ENCODE measurements at places on chromosomes 12 and 14.

DNA sequence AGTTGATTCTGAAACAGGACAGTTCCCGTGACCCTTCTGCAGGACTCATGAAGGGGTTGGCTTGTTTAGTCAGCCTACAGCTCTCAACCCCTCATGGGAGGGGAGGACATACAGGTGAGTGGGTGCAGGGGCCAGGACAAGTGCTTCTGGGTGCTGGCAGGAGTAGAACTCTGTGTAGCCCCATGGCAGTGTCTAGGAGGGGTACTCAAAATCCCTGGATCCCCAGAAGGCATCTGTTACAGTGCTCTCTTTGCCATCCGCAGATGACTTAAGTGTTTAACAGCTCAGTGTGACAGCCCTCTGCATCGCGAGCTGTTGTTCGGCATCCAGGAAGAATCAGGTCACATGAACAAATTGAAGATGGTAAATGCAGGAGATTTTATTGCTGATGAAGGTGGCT is 91.0 kb downstream of the PIK3C2G start:
- no peak for DNase-seq

DNA sequence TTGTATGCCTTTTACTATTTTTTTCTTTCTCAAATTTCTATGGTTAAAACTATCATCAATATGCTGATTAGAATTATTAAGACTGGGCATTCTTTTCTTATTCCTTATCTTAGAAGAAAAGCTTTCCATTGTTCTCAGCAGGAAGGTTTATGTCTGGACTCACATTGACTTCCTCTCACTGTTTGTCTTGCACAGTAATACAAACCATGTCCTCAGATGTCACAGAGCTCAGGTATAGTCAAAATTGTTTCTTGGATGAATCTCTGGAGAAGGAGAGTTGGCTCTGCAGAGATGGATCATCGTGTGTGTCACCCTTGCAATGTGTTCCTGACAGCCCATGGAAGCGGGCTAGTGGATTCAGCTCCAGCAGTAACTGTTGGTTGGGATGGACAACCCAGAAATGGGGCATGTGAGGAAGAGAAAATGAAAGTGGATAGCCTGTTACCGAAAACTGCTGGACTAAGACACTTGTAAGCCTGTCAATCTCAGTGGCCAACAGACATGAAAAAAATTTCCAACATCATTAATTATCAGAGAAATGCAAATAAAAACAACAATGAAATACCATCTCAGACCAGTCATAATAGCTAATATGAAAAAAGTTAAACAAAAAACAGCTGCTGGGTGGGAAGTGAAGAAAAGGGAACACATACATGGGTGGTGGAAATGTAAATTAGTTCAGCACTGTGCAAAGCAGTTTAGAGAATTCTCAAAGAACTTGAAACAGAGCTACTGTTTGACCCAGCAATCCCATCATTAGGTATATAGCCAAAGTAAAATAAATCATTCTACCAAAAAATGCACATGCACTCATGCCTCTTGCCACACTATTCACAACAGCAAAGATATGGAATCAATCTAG is 967.8 kb downstream of the TMEM121 start:
- no peak for DNase-seq

DNA sequence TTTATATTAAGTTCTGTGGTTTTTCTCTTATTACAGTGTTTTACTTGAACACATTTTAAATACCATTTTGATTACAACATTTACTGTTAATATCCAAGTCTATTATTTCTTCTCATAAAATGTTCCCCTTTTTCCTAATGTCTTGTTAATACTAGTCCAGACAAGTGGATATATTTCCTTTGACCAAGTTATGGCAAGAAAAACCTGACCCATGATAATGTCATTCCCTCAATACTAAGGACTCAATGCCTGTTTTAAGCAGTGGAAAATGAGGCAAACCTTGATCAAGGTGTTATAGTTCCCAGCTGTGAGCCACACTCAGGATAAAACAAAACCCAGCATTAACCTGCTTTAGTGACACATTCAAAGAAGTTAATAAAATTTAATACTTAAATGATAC is 12.2 kb downstream of the TRMT5 start:
- no peak for DNase-seq

- no peak for DNase-seq
Measured at GRCh38 chr14:55746558-55746957, 166.6 kb downstream of the KTN1 start.

DNA sequence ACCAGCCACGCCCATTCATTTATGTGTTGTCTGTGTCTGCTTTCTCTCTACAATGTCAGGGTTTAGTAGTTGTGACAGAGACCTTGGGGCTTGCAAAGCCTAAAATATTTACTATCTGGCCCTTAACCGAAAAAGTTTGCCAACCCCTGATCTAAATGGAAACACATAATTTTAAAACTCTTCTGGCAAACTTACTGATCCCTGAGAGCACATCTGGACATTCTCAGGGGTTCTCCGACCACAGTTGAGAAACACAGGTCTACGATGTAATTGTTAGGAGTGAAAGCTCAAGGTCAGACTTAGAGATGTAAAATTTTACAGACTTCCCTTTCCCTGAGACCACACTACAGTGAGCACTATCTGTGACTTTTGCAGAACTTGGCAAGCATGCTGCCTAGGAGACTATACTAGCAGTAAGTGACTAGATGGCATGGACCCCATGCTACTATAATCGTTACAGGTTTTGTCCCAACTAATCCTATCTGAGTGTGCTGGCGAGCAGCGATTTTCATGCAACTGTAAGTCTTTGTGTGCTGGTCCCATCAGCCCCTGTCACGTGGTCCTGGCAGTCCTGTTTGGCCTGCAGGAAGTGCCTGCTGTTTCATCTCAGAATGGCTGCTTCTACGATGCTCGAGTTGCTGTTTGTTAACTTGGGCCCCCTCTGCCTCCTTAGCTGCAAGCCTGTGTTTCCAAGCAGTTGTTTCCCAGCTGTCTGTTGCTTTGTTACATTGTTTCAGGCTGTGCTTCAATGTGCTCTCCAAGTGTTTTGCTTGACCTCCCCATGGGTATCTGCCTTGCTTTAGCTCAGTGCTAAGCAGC is 21.6 kb downstream of the TMTC2 start:
- DNase-seq = peak; percentile 44

DNA sequence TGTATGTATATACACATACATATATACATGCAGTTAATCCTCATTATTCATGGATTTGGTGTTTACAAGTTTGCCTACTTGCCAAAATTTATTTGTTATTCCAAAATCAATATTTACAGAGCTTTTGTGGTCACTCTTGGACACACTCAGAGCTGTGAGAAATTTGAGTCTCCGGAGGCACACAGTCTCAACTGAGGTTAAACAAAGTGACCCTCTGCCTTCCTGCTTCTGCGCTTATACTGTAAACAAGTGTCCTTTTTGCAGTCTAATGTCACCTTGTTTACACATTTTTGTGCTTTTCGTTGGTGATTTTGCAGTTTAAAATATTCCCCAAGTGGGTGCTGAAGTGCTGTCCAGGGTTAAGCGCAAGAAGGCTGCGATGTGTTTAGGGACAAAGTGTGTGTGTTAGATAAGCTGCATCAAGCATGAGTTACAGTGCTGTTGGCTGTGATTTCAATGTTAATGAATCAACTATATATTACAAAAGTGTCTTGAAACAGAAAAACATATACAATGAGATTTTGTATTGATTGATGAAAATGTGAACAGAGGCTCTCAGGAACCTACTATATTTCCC is 13.1 kb upstream of the LTA4H start:
- no peak for DNase-seq

- DNase-seq = no peak
Measured at GRCh38 chr14:93549595-93549994, 118.9 kb downstream of the UNC79 start.

GRCh38 chr12:110243227-110243626 is 37.8 kb upstream of the ATP2A2 start:
- DNase-seq = no peak

DNA sequence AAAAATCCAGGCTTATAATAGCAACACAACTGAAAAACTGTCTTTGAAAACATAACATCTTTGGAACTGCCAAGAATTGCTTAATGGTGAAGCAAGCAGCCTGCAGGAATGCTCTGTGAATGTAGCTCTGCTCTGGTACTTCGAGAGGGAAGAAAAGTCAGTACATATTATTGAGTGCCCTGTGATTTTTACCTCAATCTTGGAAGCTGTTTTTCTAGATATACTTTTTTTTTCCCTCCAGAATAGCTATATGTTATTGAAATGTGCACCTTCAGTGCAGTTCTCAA is 508.1 kb downstream of the PCNX1 start:
- DNase-seq = no peak

DNA sequence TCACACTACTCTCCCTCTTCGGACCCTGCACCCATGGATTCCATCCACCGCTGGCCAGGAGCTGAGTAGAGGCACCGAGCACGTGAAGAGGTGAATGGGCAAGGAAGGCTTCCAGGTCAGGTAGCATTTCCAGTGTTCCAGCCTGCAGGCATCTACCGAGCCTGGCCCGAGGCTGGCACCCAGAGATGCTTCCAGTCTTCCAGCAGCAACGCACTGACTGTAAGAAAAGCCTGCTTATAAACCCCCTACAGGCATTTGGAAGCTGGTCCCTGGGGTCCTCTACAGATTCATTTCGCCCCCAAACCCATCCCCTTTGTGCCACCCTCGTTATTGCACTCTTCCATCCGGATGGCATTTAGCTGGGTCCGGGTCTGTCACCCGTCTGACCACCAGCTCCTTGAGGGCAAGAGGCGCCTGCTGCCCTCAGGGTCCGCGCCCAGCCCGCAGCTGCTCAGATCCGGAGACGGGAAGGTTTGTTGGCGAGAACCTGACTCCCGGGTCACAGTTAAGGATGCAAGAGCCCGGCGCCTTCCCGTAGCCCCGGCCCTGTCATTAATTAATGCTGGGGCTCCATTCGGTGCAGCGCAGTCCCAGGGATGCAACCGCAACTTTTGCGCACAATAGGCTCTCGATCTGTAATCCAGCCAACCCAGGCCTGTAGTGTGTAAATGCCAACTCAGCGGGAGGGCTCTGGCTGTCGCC is 614 bp upstream of the MARK3 start:
- no peak for DNase-seq

DNA sequence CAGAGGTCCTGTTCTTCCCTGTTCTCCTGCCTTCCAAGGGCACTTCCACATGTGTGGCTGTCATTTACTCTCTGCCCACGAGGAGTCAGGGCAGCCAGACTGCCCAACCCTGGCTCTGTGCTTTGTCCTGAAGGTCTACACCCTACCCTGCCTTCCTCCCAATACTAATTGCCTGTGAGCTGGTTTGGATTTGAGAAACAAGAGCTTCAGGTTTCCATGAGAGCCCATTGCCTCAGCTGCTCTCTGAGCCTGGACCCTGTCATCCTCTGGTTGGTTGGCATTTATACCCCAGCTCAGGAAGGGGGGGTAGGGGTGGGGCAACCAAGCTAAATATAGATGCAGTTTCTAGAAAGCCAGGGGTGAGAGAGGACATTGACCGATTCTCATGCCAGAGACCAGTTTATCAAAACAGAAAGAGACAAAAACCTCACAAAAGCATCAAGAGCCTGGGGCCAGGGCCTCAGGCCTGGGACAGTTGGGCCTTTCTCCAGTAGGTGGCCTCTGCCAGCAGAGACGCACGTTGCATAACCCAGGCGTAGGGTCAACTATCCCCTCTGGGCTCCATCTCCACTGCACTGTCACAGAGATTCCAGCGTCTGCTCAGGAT is 34.5 kb downstream of the VDR start:
- DNase-seq = peak; percentile 71

- peak; percentile 52 for DNase-seq
Measured at GRCh38 chr14:75249251-75249957, 29.2 kb upstream of the FOS start.

- no peak for DNase-seq
Measured at GRCh38 chr12:26801486-26801885, 31.5 kb downstream of the ITPR2 start.

DNA sequence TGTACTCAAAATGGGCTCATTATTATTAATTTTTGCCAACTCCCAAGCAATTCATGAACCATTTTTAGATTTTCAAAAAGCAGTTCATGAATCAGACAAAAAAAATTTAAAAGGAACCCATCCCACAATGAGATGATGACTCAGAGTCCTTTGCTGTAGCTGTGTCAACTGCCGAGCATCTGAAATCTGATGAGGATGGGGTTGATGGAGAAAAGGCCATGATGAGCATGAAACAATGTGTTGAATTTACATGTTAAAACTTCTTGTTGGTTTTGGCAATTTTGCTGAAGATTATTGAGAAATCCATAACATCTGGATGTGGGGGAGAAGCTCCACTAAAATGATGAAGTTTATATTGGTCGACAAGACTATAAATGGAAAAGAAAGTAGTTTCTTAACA is 378.0 kb downstream of the FOXG1 start:
- DNase-seq = no peak

GRCh38 chr12:10354502-10354901 is 35.3 kb downstream of the KLRK1 start:
- peak; percentile 26 for DNase-seq

GRCh38 chr14:106622200-106622745 is 1095.9 kb downstream of the TMEM121 start:
- no peak for DNase-seq

DNA sequence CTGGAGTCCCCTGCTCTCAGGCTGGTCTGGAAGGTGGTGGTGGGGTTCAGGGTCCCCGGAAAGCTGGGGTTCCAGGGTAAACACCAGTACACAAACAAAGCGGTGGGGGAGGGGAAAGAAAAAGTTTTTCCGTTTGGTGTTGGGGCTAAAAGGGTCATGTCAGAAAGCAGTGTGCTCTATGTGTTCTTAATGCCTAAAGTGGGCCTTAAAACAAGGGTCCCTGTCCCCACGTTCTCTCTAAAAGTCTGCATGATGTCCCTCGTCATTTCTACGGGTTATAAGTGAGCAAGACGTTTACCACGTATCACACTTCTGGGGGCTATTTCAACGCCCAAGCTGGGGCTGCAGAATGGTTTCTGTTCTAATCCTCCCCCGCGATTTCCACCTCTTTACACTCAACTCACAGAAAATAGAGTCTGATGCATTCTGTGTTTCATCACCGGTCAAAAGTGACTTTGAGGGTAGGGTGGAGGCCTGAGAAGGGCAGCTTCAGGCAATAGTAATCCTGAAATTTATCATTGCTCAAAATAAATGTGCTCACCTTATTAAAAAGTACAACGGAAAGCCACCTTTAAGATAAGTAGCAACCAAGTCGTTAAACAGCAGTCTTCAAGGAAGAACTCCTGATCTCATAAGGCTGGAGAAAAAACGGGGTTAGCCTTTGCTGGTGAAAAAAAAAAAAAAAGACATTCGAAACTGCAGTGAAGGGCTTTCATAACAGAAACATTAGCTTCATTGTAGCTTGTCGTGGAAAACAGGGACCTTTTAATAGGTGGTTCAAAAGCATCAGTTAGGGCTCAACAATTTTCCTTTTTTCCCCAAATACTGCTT is 63.9 kb upstream of the PTGR2 start:
- no peak for DNase-seq

DNA sequence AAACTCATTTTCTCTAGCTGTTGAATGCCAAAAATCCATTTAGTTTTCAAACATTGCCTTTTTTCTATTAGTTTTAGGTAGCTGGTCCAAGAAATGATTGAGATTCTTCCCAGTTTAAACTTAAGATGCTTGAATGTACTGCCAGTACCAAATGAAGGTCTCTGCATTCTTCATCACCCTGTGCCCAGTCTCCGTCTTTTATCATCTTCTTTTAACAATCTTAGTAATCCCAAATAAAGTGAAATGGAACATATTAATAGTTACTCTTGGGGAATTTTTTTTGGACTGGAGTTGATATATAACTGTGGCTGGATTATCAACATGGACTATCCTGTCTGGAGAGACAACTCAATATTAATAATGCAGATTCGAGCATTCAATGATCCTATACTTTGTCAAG is 54.1 kb upstream of the PCED1B start:
- DNase-seq = no peak

- peak; percentile 91 for DNase-seq
Measured at GRCh38 chr14:104078031-104078455, 7.5 kb upstream of the ASPG start.

GRCh38 chr12:101935890-101936746 is 58.7 kb downstream of the DRAM1 start:
- peak; percentile 27 for DNase-seq

GRCh38 chr14:48616931-48617330 is 941.5 kb upstream of the MDGA2 start:
- DNase-seq = no peak
